ENCODE measurements at places on chromosomes 13 and 19. TPM values are rescaled to one million over a fixed set of nuclear protein-coding genes. Genes with fewer than 3 reads are reported as not detected.

DNA sequence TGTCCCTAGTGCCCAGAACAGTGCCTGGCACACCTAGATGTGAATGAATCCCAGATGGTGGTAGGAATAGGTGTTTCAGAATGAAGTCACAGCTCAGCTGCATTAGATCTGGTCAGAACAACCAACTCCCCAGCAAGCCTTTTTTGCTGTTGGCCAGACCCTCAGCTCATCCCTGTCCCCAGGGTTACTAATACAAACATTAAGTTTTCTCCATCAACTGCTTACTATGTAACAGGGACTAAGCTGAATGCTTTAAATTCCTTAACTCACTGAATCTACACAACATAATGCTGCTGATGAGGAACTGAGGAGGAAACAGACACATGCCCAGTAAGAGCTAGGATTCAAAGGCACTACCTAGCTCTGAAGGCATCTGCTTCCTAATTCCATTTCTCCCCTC lies 18.8 kb downstream of the SMG9 start:
- H3K4me3 ChIP-seq, result no peak overlapping the region
- no peaks in the 10 kb centered on the region for H3K36me3 ChIP-seq
- DNase-seq, result no peak

DNA sequence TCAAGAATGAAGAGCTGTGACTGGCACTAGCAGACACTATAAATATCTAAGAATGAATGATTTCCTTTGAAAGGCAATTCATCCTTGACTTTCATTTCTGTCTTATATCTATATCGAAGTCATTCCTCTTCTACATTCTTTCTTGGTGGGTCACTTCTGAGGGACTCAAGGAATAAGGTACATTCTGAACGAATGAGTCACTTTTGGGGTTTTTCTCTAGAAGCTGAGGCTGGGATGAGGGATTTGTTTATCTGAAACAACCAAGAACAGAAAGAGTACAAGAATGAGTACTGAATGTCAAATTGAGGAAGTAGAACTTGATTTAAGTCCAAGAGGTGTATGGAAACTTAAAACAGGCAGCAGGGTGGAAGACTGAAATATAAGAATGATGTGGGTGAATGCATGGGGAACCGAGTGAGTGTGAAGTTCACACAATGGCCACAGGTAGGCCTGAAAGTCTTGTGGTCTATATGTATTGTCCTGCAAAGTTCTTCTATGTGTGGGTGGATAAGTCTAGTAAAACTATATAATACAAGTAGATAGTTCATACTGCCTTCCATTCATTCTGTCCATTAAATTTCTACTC lies 343.9 kb downstream of the OXGR1 start:
- no peak overlapping the region for H3K27ac ChIP-seq
- H3K27me3 ChIP-seq, result no peaks in the 10 kb centered on the region
- H3K4me3 ChIP-seq, result no peak overlapping the region
- H3K4me1 ChIP-seq, result no peaks in the 10 kb centered on the region
- H3K36me3 ChIP-seq, result no peaks in the 10 kb centered on the region

- no peak overlapping the region for H3K27ac ChIP-seq
- H3K4me3 ChIP-seq, result no peak overlapping the region
- H3K27me3 ChIP-seq, result no peaks in the 10 kb centered on the region
- no peaks in the 10 kb centered on the region for H3K36me3 ChIP-seq
- H3K4me1 ChIP-seq, result no peaks in the 10 kb centered on the region
These were observed 227.8 kb upstream of the MAB21L1 start for GRCh38 chr13:35704331-35704730.

FPR1 gene
- total RNA-seq, result 5.6 TPM

DNA sequence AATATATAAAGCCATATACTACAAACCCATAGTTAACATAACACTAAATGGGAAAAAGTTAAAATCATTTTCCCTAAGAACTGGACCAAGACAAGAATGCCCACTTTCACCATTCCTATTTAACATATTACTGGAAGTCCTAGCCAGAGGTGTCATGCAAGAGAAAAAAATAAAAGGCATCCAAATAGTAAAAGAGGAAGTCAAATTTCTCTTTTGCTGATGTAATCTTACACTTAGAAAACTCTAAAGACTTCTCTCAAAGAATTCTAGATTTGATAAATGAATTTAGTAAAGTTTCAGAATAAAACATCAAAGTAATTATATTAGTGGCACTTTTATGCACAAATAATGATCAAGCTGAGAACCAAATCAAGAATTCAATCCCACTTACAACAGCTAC lies 678.9 kb upstream of the SLITRK5 start:
- DNase-seq, result no peak
- no peaks in the 10 kb centered on the region for H3K27me3 ChIP-seq
- no peak overlapping the region for H3K4me3 ChIP-seq
- no peak overlapping the region for H3K27ac ChIP-seq
- H3K36me3 ChIP-seq, result no peaks in the 10 kb centered on the region

DNA sequence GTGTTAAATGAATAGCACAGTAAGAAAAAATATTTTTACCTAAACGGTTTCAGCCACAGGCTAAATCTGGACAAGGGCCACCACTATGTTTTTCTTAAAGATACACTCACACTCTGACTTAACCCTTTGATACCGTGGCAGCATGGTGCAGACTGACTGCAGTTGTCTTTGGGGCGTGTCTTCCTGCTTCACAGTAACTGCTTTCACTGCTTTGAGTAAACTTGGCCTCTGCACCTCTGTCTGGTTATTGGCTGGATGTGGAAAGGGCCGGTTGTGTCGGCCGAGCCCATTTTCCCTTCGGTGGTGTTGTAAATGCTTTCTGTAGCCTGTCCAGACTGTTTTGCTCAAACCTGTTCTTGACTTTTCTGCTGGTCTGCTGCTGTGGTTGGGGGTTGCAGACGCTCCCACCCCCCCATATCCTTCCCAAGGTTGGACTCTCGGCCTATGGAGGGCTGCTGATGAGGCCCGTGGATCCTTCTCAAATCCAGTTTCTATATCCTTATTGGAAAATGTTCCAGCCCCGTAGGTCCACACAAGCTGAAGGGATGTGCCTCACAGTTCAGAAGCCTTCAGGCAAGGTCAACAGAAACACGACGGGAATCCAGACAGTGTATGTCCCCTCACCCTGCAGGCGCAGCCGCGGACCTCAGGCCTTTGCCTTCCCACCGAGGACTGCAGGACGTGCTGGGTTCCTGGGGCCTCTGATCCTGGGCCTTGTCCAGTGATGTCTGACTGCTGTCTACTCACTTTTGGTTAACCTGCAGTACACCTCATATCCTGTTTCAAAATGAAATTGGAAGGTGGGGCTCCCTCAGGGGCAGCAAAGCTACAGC lies 90.2 kb upstream of the RNF113B start:
- no peaks in the 10 kb centered on the region for H3K36me3 ChIP-seq
- H3K4me1 ChIP-seq, result no peaks in the 10 kb centered on the region
- no peak overlapping the region for H3K4me3 ChIP-seq
- H3K27ac ChIP-seq, result peak overlapping the region; percentile 57

PDE4C gene
- 0.44 TPM for total RNA-seq

GRCh38 chr19:29247471-29247870 lies 34.5 kb upstream of the UQCRFS1 start:
- no peak overlapping the region for H3K27ac ChIP-seq
- no peaks in the 10 kb centered on the region for H3K27me3 ChIP-seq
- no peaks in the 10 kb centered on the region for H3K36me3 ChIP-seq

Data from right lobe of liver (tissue), 6 donors.